ENCODE measurements at places on chromosomes 12 and 14. TPM values are rescaled to one million over a fixed set of nuclear protein-coding genes. Genes with fewer than 3 reads are reported as not detected.
A peak's percentile ranks its signal among the peaks of the same experiment; 100 is the strongest.

- no peaks in the 10 kb centered on the region for H3K36me3 ChIP-seq
- H3K4me3 ChIP-seq: no peak overlapping the region
- no peak overlapping the region for H3K27ac ChIP-seq
- H3K4me1 ChIP-seq: no peaks in the 10 kb centered on the region
- no peaks in the 10 kb centered on the region for H3K27me3 ChIP-seq
Observed at GRCh38 chr12:92108651-92109050, 37.0 kb downstream of the BTG1 start.

FUT8 gene
- 3.4 TPM for polyA plus RNA-seq

DNA sequence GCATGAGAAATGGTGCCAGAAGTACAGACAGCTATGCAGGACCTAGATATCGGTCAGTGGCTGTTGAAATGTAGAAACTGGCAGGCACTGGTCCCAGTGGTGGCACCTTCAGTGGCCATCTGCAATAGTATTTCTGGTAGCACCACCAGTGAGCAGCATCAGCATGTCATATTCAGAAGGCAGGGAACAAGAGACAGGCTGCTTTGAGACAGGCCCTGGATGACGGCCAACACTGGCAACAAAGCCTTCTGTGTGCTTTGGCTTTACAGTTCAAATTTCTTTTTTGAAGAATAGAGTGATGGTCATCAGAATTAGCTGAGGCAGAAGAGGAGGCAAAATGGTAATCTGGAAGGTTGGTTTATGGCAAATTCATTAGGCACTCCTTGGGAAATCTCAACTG is 273.4 kb upstream of the SLC16A7 start:
- H3K27ac ChIP-seq: no peak overlapping the region
- no peaks in the 10 kb centered on the region for H3K36me3 ChIP-seq
- H3K4me1 ChIP-seq: no peaks in the 10 kb centered on the region
- H3K4me3 ChIP-seq: no peak overlapping the region

DIO2 gene
- polyA plus RNA-seq: 1.3 TPM

DNA sequence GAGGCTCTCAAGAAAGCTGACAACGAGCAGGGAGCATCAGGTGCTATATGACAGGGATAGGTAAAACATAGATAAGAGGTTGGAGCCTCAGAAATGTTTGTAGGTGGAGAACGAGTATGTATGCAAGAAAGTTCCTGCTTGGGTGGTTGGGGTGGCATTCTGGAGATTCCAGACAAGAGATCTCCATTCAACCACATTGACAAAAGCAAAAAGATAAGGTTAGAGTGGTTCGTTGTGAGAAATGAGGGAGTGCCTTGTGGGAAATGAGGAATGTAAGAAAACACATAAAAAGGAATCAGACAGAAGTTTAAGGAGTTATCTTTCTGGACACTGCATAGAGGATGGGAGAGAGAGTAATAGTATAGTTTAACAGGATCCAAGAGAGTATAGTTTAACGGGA is 290.3 kb downstream of the DPF3 start:
- H3K4me1 ChIP-seq: peaks cover 11% of the 10 kb centered on the region
- H3K4me3 ChIP-seq: no peak overlapping the region
- H3K36me3 ChIP-seq: no peaks in the 10 kb centered on the region
- no peak overlapping the region for H3K27ac ChIP-seq
- no peaks in the 10 kb centered on the region for H3K27me3 ChIP-seq
- no peak for DNase-seq

- H3K4me3 ChIP-seq: no peak overlapping the region
- H3K27me3 ChIP-seq: no peaks in the 10 kb centered on the region
- no peaks in the 10 kb centered on the region for H3K4me1 ChIP-seq
- no peak overlapping the region for H3K27ac ChIP-seq
- no peaks in the 10 kb centered on the region for H3K36me3 ChIP-seq
- no peak for DNase-seq
Observed at GRCh38 chr14:42469637-42470426, 863.2 kb downstream of the LRFN5 start.

GRCh38 chr12:120639771-120640721 is at the start of gene CABP1:
Gene CABP1 (plus strand): TSS chr12:120640626. CDS start chr12:120640686, 60 bp downstream.
- peaks cover 45% of the 10 kb centered on the region for H3K27me3 ChIP-seq
- no peak within 1 kb of the TSS for H3K27ac ChIP-seq
- peak within 1 kb of the TSS; percentile 65 for H3K4me3 ChIP-seq
- peak; percentile 60 for DNase-seq
- no peaks in the 10 kb centered on the region for H3K36me3 ChIP-seq
- H3K4me1 ChIP-seq: peaks cover 6% of the 10 kb centered on the region

- no peak overlapping the region for H3K4me3 ChIP-seq
- H3K27ac ChIP-seq: no peak overlapping the region
- no peak for DNase-seq
- peaks cover 1% of the 10 kb centered on the region for H3K27me3 ChIP-seq
- no peaks in the 10 kb centered on the region for H3K36me3 ChIP-seq
Observed at GRCh38 chr14:92563359-92563758, 49.8 kb downstream of the RIN3 start.

GRCh38 chr12:109762071-109762672 is 48.5 kb downstream of the FAM222A start:
- DNase-seq: peak; percentile 40
- no peak overlapping the region for H3K27ac ChIP-seq
- H3K4me1 ChIP-seq: no peaks in the 10 kb centered on the region
- no peak overlapping the region for H3K4me3 ChIP-seq
- no peaks in the 10 kb centered on the region for H3K27me3 ChIP-seq

GRCh38 chr14:99879401-99880295 is 86.4 kb downstream of the EML1 start:
- no peak for DNase-seq
- no peaks in the 10 kb centered on the region for H3K27me3 ChIP-seq
- H3K4me3 ChIP-seq: no peak overlapping the region
- no peaks in the 10 kb centered on the region for H3K36me3 ChIP-seq
- no peaks in the 10 kb centered on the region for H3K4me1 ChIP-seq
- no peak overlapping the region for H3K27ac ChIP-seq

GRCh38 chr12:43131301-43131700 is 420.7 kb downstream of the ADAMTS20 start:
- no peak overlapping the region for H3K27ac ChIP-seq
- H3K27me3 ChIP-seq: no peaks in the 10 kb centered on the region
- H3K36me3 ChIP-seq: no peaks in the 10 kb centered on the region
- no peak for DNase-seq

TBK1 gene
- 39.8 TPM for polyA plus RNA-seq

KRT86 gene
- polyA plus RNA-seq: 0.05 TPM

GPR84 gene
- 0.16 TPM for polyA plus RNA-seq

- H3K4me1 ChIP-seq: no peaks in the 10 kb centered on the region
- no peaks in the 10 kb centered on the region for H3K36me3 ChIP-seq
- peaks cover 17% of the 10 kb centered on the region for H3K27me3 ChIP-seq
- no peak overlapping the region for H3K27ac ChIP-seq
- DNase-seq: no peak
Observed at GRCh38 chr12:113075137-113075683, 18.7 kb downstream of the DTX1 start.

DNA sequence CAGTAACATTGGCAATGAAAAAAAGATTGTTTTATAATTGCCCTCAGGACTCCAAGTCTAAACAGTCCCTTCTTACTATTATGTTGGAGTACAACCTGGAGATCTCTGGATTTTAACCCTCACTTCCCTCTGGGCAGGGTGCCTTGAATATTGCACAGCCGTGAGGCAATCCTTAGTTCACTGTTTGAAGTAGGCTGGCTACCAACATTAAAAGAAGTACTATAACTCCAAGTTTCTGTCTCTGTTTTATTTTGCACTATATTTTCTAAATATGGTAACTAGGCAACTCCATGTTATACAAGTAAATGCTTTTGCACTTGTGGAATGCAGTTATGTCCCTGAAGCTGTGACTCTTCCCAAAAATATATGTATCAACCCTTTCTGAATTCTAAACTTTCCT is 490.7 kb downstream of the EGLN3 start:
- no peak overlapping the region for H3K27ac ChIP-seq
- no peaks in the 10 kb centered on the region for H3K36me3 ChIP-seq
- no peaks in the 10 kb centered on the region for H3K27me3 ChIP-seq
- no peak overlapping the region for H3K4me3 ChIP-seq
- DNase-seq: no peak

- H3K27me3 ChIP-seq: no peaks in the 10 kb centered on the region
- no peak for DNase-seq
- H3K36me3 ChIP-seq: no peaks in the 10 kb centered on the region
- H3K27ac ChIP-seq: no peak overlapping the region
- peaks cover 26% of the 10 kb centered on the region for H3K4me1 ChIP-seq
Observed at GRCh38 chr12:46675736-46676135, 150.1 kb downstream of the SLC38A4 start.

DNA sequence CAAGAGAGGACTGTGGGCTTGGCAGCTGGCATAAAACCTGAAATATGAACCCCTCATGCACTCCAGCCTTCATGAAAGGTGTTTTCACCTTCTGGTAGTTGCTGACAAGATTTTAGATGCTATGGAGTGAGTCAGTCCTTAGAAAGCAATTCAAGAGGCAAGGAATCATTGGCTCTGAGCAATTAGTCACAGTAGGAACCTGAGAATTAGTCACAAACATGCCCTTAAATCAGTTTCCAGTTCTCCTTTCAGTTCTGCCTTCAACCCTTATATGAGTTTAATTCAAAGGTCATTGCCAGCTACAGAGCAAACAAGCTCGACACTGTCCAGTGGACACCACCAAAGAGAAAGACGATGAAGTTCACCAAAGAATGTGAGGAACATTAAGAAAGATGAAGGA is 472.3 kb downstream of the GLT1D1 start:
- no peaks in the 10 kb centered on the region for H3K36me3 ChIP-seq
- no peak overlapping the region for H3K27ac ChIP-seq
- H3K4me3 ChIP-seq: no peak overlapping the region
- H3K4me1 ChIP-seq: no peaks in the 10 kb centered on the region
- no peaks in the 10 kb centered on the region for H3K27me3 ChIP-seq
- no peak for DNase-seq
